ENCODE measurements at places on chromosomes 2 and 18.

DNA sequence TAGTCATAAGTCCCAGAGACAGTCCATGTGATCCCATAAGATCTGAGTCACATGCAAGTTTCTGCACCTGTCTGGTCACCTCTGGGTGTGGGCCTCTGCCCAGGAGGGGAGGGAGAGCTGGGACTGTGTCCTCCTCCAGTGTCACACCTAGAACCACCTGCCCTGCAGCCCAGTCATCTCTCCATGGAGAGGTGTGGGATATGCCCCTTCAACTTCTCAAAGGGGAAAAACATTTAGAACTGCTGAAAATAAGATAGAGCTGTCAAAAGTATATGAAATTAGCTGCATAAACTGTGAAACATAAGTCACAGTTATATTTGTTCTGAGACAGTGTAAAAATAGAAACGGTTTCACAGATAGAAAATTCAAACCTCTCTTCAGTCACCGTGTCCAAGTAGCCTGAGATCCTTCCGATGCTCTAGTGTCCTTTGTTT is 55.4 kb downstream of the NGEF start:
- no peak for DNase-seq

DNA sequence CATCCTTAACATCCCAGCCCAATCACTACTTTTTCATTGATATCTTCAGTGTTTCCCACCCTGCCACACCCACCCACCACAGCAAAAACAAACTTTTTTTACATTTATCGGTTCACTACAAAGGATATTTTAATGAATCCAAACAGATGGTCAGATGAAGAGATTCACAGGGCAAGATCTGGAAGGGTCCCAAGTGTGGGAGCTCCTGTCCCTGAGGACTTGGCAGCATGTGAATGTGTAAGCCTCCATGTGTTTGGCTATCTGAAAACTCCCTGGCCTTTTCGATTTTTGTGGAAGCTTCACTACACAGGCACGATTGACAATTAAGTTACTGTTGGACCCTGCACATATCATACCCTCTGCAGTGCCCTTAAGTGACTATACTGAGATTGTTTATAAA is 48.1 kb upstream of the CRIM1 start:
- DNase-seq, result no peak

GRCh38 chr2:26683583-26683982 is 8.9 kb upstream of the KCNK3 start:
- DNase-seq, result no peak

GRCh38 chr18:43846299-43846698 is 569.0 kb upstream of the SYT4 start:
- DNase-seq, result no peak

DNA sequence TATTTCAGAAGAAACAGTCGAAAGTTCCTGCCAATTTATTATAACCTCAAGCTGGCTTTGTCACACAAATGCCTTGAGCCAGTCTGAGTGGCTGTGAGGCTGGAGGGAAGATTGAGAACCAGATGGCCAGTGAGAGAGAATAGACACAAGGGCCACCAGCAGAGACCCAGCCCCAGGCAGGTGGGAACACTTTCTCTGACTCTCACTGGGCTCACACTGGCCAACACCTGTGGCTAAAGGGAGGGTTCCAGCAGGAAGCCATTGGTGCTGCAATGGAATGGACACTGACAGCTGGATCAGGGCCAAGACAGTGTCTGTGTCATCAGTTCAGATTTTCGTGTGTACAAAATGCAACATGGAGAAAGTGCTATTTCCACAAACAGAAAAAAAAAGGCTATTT is 29.9 kb downstream of the LOXHD1 start:
- DNase-seq, result no peak

DNA sequence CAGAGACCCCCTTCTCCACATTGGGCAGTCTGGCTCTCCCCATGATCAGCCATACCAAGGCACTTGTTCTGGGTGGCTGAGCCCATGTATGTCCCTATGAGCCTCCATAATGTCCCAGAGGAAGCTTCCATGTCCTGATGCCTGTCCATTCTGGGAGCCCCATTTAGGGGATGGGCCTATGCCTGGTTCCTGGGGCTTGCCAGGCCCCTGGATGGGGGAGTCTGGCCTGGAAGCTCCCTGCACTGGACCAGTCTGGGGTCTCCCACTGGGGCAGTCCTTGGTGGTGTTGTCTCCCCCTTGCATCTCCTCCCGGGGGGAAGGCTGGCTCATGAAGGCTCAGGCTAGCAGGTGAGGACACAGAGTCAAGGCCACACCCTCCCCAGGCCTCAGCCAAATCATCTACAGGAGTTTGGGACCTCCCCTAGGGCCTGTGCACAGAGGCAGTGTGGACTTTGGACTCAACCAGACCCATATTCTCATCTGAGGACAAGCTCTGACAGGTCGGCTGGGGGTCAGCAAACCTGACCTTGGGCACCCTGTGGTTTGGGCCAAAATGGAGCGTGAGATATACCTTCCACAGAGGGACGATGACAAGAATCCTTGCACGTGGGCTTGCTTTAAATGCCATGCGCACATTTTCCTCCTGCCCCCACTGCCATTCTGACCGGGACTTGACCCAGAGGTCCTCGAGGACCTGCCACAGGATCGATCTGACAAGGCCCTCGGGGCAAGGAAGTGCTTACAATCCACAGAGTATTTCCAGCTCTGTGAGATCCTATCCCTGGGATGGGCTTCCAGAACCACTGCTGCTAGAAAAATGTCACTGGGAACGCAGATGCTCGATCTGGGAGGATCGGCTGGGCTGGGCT is 38.8 kb downstream of the INHBB start:
- no peak for DNase-seq

GRCh38 chr2:216113572-216113971 is 4.4 kb downstream of the XRCC5 start:
- no peak for DNase-seq

GRCh38 chr2:575727-576236 is 101.4 kb downstream of the TMEM18 start:
- no peak for DNase-seq

DNA sequence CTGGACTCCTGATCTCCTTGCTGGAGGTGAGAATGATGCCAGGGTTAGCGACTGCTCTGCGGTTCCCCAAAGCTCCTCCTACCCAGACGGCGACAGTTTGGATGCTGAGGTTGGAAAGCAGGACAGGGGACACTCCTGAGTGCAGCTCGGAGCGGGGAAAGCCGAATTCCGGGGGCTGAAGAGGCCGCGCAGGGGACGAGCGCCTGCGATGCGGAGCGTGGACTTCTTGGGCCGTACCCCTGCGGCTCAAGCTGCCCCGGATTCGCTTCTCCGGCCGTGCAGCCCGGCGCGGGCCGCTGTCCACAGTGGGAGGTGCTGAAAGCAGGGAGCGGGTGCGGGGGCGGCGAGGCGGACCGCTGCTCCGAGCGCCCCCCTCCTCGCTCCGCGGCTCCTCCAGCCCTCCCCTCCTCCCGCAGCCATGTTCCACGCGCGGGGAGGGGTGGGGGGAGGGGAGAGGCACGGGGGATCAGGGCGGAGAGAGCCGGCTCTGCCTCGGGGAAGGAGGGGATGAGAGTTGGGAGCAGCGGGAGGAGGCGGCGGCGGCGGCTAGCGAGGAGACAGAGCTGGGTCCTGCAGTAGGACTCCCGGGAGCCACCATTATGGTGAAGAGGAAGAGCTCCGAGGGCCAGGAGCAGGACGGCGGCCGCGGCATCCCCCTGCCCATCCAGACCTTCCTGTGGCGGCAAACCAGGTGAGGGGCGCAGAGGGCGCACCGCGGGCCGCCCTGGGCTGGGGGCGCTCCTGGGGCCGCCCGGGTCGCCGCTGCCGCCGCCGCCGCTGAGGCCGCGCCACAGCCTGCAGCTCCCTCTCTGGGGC is at the start of gene UNC80:
TSS of gene UNC80 (plus strand) at position 359 of the 816 bp plus-strand sequence. CDS start at position 600, 241 bp downstream.
- DNase-seq, result peak; percentile 62

DNA sequence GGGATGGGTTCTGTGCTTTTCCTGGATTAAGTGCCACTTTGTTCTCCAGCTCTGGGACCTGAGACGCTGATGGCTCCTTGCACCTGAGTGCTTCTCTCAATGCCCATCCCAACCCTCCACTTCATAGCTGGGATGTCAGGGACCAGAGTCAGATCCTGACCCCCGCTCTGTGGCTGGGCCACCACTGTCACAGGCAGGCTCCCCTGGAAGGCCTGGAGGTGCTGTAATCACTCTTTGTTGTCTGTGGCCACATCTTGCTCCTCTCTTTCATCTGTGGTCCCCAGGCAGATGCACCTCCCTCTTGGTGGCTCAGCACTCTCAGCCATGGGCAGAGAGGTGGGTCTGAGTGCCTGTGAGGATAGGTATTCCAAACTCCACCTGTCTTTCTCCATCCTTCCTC is 62.4 kb downstream of the CAPN13 start:
- no peak for DNase-seq

- DNase-seq, result no peak
Observed at GRCh38 chr2:15565392-15565791, 4.3 kb upstream of the NBAS start.

- no peak for DNase-seq
Observed at GRCh38 chr2:19472391-19472978, 114.1 kb upstream of the OSR1 start.

DNA sequence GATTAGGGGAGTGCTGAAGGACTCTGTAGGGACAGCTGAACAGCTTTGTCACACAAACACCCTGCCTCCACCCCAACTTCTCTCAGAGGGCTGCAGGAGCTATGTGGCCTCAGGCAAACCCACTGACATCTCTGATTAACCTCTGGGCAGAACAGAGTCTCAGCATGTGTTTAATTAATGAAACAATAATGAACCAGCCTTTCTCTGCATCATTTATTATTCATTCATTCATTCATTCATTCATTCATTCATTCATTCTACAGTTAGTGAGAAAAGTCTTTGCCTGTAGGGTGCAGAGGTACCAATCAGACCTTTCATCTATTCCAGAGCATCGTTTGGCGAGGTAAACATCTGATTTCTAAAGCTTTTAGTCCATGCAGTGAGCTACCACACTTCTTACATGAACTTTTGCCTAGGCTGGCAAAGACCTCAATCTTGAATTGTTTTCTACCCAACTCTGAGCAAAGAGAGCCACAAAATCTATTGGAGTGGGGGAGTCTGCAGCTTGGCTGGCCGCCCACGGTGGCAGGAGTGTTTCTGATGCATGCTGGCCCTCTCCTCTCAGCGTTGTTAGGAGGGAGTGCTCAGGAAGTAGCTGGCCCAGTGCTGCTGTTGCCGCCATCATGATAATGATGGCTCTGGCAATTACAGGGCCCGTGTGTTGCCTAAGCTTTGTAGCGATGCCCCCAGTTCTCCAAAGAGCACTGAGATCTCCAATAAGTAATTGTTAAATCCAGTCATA is 198.9 kb downstream of the SMAD7 start:
- DNase-seq, result no peak

GRCh38 chr2:8860239-8860638 is 22.8 kb upstream of the KIDINS220 start:
- DNase-seq, result no peak

- DNase-seq, result no peak
Observed at GRCh38 chr18:35691625-35692024, 110.1 kb downstream of the GALNT1 start.

GRCh38 chr2:159116922-159117321 is 148.5 kb downstream of the TANC1 start:
- no peak for DNase-seq

GRCh38 chr2:145343287-145343686 is 823.4 kb upstream of the ZEB2 start:
- DNase-seq, result no peak

GRCh38 chr2:108936866-108937265 is 52.2 kb downstream of the EDAR start:
- no peak for DNase-seq

DNA sequence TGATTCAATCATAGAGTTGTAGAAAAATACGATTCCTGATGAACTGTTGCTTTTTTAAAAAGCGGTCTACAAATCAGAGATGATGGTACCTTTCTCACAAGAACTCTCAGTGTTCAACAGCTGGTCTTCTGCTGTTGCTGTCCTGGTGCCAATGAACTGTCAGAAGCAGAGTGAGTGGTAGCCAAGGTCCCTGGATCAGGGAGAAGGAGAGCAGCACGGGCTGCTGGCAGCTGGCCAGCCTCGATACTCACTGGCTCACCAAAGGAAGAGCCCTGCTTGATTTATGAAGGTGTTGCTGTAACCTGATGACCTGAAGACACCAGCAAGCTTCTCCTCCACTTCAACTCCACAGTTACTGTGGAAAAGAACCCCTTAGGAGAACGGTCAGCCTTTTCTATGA is 300.8 kb upstream of the SOX11 start:
- DNase-seq, result no peak

DNA sequence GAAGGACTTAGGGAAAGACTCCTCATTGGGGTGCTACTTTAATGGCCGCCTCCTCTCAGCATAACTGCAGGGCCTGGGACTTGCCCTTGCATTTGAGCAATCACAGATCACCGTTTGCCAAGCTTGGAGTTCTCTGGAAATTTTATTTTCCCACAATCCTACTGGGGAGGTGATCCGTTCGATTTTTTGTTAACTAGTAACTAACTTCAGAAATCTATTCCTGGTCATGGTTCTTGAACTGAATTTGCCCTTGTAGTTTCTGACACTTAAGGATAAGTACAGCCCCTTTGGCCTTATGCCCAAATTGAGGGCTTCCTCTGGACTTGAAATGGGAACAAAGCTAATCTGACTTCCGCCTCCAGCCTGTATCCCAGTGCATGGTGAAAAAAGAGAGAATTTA is 60.5 kb upstream of the ST3GAL5 start:
- no peak for DNase-seq

DNA sequence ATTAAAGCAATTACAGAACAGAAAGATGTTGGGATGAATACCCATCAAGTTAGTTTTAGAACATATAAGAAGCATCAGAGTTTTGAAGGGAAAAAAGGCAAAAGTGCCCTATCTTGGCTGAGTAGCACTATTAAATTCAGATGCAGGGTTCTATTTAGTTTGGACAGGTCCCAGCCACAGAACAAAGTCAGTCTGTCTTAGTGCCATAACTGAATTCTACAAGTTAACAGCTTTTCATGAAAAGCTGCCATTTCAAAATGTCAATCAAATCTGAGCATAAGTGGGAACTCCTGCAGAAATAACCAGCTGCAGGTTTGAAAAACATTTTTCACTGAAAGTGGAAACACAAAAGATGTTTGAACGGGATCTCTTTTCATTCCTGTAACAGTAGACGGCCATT is 160.4 kb downstream of the SRBD1 start:
- no peak for DNase-seq

GRCh38 chr2:10124538-10125045 is 2.1 kb downstream of the RRM2 start:
- peak; percentile 77 for DNase-seq

GRCh38 chr2:211823886-211824479 is 714.6 kb downstream of the ERBB4 start:
- DNase-seq, result no peak

GRCh38 chr2:102486941-102487702 is 14.1 kb downstream of the SLC9A4 start:
- DNase-seq, result peak; percentile 4

- no peak for DNase-seq
Observed at GRCh38 chr2:213740453-213740852, 456.2 kb downstream of the SPAG16 start.

- DNase-seq, result no peak
Observed at GRCh38 chr2:108228537-108228936, 11.2 kb upstream of the SULT1C3 start.

DNA sequence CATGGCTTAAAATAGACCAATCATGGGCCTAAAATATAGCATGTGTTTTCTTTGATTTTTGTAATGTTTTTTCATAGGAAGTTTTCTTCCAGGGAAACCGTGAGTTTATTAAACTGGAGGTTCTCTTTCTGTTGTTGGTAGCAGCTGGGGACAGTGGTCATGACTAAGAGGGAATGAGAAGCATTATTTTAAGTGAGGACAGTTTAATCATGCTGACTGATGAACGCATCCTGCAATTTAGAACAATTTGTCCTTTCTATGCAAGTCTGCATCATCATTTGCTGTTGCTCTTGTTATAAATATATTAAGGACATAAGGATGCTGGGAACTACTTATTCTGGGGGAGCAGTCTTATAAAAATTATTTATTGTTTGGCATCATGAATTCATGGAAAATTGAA is 51.2 kb downstream of the CAVIN2 start:
- no peak for DNase-seq
